ENCODE measurements at places on chromosomes 12 and 14.

- DNase-seq, result no peak
Measured at GRCh38 chr12:62711631-62712241, 223.2 kb downstream of the PPM1H start.

DNA sequence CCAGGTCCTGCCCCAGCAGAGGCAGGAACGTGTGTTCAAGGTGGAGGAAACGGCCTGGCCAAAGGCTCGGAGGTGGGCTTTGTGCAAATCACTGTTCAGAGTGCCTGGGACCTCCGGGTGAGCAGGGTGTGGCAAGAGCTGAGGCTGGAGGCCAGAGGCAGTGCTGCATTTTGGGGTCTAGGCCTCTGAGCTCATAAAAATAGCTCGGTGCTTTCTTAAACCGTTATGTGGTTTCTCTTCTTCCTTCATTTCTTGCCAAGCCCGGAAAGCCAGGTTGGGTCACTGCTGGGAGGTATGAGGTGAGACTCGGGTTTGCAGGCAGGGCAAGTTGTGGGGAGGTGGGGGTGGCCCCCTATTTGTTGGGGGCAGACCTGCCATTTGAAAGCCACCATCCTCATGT lies 178.8 kb upstream of the MYL2 start:
- no peak for DNase-seq

DNA sequence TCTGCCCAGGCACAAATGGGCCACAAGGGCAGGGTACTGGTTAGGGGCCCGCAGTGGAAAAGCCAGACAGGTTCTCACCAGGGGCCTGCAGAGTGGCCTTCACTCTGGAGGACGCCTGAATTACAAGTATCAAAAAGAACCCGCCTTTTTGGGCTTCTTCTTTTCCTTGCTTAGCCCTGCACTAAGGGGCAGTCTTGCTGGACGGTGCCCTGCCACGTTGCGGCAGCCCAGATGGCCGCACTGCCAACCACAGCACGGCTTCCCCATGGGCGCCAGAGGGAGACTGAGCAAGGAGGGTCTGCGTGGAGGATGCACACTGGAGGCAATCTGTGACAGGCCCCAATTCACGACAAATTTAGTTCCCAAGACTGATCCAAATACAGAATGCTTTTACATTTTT lies 18.3 kb upstream of the CDK2AP1 start:
- no peak for DNase-seq

GRCh38 chr14:22664261-22664660 lies 20.1 kb upstream of the OR6J1 start:
- no peak for DNase-seq

DNA sequence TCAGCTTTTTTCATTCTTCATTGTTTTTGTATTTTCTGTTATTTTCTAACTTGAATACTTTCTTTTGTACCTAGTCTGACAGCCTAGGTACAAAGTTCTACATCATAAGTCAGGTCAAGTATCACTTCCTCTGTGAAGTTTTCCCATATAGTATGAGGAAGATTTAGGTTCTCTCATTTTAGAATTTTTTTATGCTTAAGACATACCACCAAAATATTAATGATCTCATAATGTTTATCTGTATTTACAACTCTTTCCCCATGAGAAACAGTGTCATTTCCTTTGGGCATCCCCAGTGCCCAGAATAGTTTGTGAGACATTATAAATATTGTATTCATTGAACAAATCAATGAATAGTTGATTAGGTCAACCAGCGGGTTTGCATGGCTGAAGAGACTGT lies 3.1 kb upstream of the ATF7IP start:
- peak; percentile 57 for DNase-seq

DNA sequence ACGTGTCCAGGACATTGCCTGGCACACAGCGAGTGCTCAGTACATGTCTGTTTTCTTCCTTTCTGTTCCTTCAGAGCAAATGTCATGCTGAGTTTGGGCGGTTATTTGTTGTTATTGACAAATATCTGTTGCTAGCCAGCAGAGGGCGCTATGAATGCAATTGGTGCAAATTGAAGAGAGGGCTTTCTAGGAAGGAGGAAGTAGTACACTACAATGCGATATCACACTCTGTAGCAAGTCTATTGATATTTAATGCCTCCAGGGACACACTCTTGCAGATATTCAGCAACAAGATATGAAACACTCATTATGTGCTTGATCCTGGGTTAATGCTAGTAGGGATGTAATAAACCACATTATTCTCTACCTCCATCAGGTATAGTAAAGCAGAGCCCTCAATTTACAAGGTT lies 267.3 kb upstream of the SRRM4 start:
- DNase-seq, result no peak

DNA sequence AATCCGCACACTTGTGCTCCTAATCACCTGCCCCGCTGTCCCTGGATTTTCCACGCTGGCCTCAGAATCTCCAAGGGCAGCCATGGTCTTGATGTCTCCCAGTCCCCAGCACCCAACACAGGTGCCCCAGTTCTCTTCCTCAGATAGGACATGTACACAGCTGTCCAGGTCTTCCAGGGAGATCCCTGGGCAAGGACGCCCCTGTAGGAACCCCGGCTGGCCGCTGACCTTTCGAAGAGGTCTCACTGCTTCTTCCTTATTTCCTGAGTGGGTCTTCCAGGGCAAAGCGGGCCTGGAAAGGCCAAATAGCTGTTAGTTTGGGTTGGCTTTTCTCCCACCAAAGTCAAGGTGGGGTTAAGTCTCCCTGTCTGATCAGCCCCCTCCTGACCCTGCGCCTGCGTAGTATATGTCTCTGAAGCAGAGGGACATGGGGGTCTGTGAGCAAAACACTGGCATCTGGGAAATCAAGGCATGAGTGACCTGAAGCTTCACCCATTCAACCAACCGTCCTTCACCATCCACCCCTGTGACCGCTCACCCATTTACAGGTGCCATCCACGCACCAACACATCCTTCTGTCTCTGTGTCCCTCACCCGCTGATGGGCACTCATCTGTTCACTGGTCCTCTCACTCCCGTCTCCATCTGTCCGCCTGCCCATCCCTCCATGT lies 4.6 kb downstream of the BEGAIN start:
- DNase-seq, result no peak

- DNase-seq, result no peak
Measured at GRCh38 chr12:49964849-49965624, 3.4 kb downstream of the AQP5 start.

DNA sequence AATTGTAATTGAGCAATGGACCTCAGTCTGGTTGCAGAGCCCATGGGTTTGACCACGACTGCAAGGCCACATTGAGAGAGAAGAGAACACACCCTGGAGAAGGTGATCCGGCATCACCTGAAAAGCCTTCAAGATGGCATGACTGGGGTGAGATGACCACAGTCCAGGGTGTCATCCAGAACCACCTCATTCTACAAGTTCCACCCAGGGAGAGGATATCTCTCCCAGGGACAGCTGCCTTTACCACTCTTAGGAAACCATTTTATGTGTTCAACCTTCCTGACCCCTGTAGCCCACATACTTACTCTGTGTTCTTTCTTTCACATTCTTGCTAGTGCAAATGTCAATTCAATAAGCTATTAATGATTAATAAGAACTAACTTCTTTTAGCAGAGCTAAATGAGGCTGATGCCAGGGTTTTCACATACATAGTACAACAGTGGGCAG lies 43.4 kb upstream of the CPM start:
- no peak for DNase-seq

DNA sequence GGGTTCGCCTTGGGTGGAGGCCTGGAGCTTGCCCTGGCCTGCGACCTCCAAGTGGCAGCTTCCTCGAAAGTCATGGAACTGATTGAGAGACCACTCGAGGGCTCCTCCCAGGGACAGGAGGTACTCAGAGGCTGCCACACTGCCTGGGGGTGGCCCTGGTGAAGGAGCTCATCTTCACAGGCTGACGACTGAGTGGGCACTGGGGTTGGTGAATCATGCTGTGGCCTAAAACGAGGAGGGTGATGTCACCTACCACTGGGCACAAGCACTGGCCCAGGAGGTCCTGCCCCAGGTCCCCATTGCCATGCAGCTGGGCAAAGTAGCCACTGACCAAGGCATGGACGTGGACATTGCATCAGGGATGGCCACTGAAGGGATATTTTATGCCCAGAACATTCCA lies 32.1 kb downstream of the ITPR2 start:
- no peak for DNase-seq

- DNase-seq, result no peak
Measured at GRCh38 chr12:25950329-25951115, 8.0 kb upstream of the RASSF8 start.

DNA sequence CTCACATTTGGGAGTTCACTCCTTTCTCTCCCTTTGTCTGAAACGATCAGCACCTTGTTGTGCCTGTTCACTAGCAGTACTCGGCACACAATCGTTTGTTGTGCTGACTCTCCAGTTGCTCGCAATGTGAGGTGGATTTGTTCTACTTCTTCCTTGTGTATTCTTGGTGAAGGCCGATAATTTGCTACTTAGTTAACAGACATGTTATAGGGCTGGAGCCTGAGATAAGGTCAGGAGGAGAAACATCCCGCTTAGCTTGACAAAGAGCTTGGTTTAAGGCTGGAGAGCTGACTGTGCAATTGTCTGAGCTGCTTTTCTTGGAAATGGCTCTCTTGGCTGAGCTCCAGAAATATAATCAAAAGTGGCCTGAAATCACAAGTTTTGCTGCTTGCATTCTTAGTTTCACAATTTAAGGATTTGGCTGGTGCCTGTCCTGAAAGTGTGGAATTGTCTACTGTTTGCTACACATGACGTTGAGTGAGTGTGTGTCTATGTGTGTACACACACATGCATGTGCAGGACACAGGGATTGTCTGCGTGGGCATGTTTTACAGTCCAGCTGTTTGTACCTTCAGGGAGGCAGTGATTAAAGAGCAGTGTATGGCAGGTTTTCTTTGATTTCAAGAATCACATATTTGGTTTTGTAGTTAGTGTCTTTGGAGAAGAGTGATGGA lies 77.7 kb downstream of the ARF6 start:
- no peak for DNase-seq

- no peak for DNase-seq
Measured at GRCh38 chr14:87935886-87936285, 57.1 kb downstream of the GALC start.

- no peak for DNase-seq
Measured at GRCh38 chr12:130965214-130965613, 11.5 kb downstream of the ADGRD1 start.

GRCh38 chr12:43836475-43836989 lies 651 bp downstream of the TMEM117 start:
- DNase-seq, result no peak

DNA sequence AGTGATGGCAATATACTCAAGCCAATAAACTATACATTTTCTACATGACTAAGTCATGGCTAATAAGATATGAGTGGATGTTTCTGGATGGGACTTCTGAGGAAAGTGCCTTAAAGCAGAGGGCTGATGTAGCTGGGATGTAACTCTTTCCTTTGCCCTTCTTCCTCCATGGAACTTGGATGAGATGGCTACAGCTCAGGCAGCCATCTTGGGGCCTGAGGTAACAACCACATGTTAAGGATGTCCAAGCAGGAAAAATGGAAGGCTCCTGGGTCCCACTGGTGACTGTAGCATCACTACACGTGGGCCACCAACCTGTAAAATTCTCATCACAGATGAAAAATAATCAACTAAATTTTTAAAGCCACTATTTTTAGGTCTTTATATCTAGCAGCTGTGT lies 54.4 kb upstream of the GRIP1 start:
- DNase-seq, result no peak

DNA sequence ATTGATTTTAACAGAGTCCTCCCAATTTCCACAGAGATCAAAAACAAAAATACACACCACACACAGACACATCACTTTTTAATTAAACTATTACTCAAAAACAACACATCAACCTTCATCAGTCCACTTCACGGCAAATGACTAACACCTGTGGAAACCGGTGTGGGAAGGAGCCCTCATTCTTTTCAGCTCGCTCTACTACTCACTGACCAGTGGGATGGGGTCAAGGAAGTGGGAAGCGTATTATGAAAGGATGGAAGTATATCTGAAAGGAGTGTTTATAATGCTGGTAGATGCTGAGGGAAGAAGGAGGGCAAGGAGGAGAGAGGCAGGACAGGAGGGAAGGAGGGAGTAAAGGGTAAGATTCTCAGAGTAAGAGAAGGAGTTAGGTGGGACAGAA lies 156.5 kb downstream of the EPS8 start:
- DNase-seq, result no peak

GRCh38 chr14:91373591-91374254 lies 43.9 kb downstream of the CCDC88C start:
- peak; percentile 47 for DNase-seq

DNA sequence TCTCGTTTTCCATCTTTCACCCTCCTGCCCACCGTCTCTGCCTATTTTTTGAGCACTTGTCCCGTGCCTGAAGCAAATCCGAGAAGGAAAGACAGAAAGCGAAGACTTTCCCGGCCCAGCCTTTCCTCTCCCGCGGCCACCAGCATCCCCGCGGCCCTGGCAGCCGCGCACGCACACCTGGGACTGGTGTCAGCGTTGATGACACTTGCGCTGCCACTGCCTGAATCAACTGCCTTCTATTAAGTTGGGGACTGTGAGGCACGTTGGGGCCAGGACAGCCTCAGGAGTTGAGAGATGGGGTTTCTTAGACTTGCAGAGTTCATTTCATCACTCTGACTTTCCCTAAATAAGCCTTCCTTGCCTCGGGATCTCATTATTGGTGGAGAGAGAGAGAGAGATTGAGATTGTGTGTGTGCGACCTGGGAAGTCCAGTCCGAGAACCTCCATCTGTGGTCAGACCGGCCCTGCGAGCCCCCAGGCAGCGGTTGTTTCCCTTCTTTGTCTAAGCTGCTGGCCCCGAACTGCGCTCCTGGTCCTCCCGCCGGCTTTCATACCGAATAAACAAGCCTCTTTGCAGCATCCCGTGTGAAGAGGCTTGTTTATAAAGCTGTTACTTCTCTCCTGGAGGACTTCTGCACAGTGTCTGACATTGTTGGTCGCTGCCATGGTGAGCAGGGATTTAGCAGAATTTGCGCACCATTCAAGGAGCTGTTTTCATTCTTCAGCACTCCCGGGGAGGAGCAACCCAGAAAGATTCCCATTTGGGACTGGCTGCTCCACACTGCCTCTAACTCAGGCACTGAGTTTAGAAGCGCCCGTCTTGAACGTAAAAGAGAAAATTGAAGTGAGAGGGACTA lies 1.5 kb downstream of the PDZRN4 start:
- DNase-seq, result no peak

DNA sequence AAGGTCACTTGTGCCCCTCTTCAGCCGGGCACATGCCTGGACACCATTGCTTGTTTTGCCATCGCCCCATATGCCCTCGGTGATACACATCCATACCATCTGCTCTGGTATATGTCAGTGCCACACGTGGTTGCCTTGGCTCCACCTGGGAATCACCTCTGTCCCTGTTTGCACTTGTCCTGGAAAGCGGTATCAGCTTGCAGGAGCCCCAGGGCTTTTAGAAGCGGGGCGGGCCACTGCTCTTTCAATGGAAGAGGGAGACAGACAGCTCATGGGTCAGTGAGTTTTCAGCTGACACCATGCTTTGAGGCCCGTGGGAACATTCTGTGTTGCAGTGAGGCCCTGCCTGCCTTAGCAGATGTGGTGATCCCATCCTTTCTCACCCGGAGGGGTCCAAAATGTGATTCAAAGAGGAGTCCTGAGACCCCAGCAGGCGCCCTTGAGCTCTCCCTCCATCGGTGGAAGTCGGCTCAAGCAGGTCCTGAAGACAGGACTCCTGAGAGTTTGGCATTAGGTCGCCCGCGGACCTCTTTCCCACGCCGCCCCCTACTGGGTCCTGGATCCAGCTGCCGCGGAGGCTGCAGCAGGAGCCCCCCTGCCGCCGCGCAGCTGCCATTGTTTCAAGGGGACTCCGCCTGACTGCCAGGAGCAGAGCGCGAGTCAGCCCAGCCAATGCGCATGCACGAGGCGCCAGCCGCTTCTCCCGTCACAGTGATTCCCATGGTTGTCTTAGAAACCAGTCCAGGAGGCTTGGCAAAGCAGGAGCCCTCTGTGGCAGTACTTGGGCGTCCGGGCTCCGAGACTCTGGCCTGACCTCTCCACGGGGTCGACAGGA lies 773.2 kb upstream of the ALG10B start:
- DNase-seq, result no peak

- DNase-seq, result peak; percentile 84
Measured at GRCh38 chr12:4273652-4274395, at the start of gene CCND2. TSS of gene CCND2 (plus strand) at chr12:4273762. CDS start at chr12:4274041, 279 bp downstream.

All from CD4-positive, alpha-beta T cell treated with Interleukin-4 for 1 hour (primary cell).